ENCODE measurements at places on chromosomes 5 and 9. TPM values are rescaled to one million over a fixed set of nuclear protein-coding genes. Genes with fewer than 3 reads are reported as not detected.

Gene MYMK
- not detected for total RNA-seq

Gene TEK
- 8.3 TPM for total RNA-seq

Gene IGIP
- total RNA-seq: 23.3 TPM

Gene DNAH5
- total RNA-seq: 1.1 TPM

Gene PTGER4
- total RNA-seq: 25.3 TPM

Gene PCSK5
- total RNA-seq: 19.4 TPM

Gene SLC34A3
- not detected for total RNA-seq

Gene SLC25A2
- 0.85 TPM for total RNA-seq

Gene SLC1A3
- total RNA-seq: 114 TPM

Gene CYLC2
- not detected for total RNA-seq

Gene PCDHGA1
- total RNA-seq: 0.34 TPM

Gene TMEM215
- total RNA-seq: not detected

Gene ELOVL7
- 12.1 TPM for total RNA-seq

Gene HSPB3
- not detected for total RNA-seq

Gene MLANA
- total RNA-seq: not detected

Gene OGN
- 1.3 TPM for total RNA-seq

Data from subcutaneous adipose tissue (tissue), 4 donors.